ENCODE measurements at places on chromosomes 4 and X.
A peak's percentile ranks its signal among the peaks of the same experiment; 100 is the strongest.

- H3K4me1 ChIP-seq = peaks cover 9% of the 10 kb centered on the region
- no peak for DNase-seq
- no peak overlapping the region for H3K4me3 ChIP-seq
- H3K36me3 ChIP-seq = no peaks in the 10 kb centered on the region
Measured at GRCh38 chr4:88989990-88990389, 67.0 kb downstream of the FAM13A start.

DNA sequence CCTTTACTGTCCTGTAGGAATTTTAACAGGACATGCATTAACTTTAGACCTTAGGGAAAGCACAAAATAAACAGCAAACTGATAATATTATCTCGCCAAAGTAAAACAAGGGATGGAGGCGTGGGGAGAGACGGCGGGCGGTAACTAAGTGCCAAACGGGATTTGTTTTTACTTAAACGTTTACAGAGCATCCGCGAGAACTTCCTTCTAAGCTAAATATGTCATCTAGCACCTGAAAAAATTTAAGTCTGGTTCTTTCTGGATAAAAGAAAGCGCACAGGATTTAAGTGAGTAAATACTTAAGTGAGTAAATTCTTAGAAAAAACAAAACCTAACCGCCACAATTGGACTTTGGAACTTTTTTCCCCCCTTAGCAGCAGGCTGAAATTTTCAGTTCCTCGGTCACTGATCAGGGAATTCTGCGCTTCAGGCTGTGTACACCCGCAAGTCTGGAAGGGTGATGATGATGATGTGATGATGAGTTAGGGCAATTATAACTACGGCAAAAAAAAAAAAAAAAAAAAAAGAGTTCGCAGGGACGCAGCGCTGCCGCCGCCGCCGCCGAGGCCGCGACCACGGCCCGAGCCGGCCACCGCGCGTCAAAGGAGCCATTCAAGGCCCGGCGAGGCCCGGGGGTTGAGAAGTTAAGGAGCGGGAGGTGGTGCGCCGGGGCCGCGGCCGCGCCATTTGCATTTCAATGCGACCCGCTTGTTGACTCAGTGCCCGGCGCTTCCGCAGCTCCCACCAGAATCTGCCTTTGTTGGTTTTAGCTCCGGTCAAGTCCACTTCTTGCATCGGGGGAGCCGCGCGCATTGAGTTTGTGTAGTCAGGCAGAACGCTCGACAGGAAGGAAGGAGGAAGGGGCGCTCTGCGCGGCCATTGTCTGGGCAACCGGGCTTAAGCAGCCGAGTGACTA is 108.8 kb downstream of the SPRY1 start:
- H3K27me3 ChIP-seq = no peaks in the 10 kb centered on the region
- H3K4me3 ChIP-seq = peak overlapping the region; percentile 54
- peaks cover 6% of the 10 kb centered on the region for H3K4me1 ChIP-seq
- DNase-seq = peak; percentile 57
- H3K36me3 ChIP-seq = no peaks in the 10 kb centered on the region

DNA sequence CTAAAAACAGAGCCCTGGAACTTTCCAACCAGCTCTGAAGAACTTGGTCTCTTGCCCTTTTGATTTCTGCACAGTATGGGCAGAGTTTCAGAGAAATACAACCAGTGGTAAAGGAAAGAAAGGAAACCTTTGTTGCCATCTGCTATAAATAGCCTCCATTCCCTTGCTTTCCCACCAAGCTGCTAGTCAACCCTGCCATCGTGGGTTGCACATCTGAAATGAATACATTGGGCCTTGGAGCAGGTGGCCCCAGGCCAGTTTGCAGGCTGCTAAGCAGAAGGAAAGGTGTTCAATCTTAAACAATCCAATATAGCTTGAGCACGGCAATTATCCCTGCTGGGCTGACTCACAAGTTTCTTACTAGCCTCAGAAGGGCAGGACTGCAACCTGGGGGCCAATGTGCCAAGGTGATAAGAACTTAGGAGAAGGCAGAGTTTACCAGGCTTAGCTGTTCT is 142.5 kb downstream of the PPARGC1A start:
- DNase-seq = no peak
- no peaks in the 10 kb centered on the region for H3K27me3 ChIP-seq
- no peak overlapping the region for H3K4me3 ChIP-seq
- H3K36me3 ChIP-seq = no peaks in the 10 kb centered on the region

DNA sequence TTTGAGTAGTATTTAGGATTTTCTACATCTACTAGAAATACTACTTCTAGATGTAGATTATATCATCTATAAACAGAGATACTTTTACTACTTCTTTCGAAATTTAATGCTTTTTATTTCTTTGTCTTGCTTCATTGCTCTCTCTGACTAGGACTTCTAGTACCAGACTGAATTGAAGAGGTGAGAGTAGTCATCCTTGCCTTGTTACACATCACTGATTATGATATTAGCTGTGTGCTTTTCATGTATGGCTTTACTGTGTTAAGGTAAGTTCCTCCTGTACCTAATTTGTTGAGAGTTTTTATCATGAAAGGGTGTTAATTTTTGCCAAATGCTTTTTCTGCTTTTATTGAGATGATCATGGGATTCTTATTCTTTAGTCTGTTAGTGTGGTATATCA is 19.6 kb upstream of the IL2 start:
- no peak overlapping the region for H3K27ac ChIP-seq
- H3K36me3 ChIP-seq = no peaks in the 10 kb centered on the region
- no peaks in the 10 kb centered on the region for H3K4me1 ChIP-seq

GRCh38 chrX:70826715-70827114 is 81.8 kb downstream of the TEX11 start:
- H3K4me3 ChIP-seq = no peak overlapping the region
- H3K27ac ChIP-seq = no peak overlapping the region
- no peak for DNase-seq
- H3K4me1 ChIP-seq = no peaks in the 10 kb centered on the region
- H3K36me3 ChIP-seq = no peaks in the 10 kb centered on the region

- no peaks in the 10 kb centered on the region for H3K36me3 ChIP-seq
- H3K4me1 ChIP-seq = peaks cover 5% of the 10 kb centered on the region
- no peak overlapping the region for H3K4me3 ChIP-seq
- H3K27me3 ChIP-seq = no peaks in the 10 kb centered on the region
- H3K27ac ChIP-seq = no peak overlapping the region
Measured at GRCh38 chrX:96979766-96980165, 96.1 kb downstream of the RPA4 start.

DNA sequence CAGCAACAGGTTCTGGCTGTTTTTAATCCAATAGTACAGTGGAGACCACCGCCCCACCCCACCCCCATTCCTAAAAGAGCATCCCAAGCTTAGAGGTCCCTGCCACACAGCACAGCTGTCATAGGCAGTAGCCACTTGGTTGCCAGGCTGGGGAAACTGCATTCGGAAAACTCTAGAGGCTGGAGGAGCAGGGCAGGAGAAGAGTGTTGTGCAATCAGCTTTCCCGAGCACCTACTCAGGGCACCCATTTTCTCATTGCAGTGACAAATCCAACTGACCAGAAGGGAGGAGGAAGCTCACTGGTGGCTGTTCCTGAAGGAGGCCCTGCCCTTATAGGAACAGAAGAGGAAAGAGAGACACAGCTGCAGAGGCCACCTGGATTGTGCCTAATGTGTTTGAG is 1.1 kb downstream of the CXCL1 start:
- H3K4me3 ChIP-seq = peak overlapping the region; percentile 77
- H3K4me1 ChIP-seq = peaks cover 11% of the 10 kb centered on the region
- H3K36me3 ChIP-seq = no peaks in the 10 kb centered on the region
- no peaks in the 10 kb centered on the region for H3K27me3 ChIP-seq
- no peak overlapping the region for H3K27ac ChIP-seq
- DNase-seq = no peak

GRCh38 chr4:117784266-117784665 is 250.0 kb upstream of the NDST3 start:
- H3K4me1 ChIP-seq = no peaks in the 10 kb centered on the region
- DNase-seq = no peak
- no peak overlapping the region for H3K27ac ChIP-seq
- H3K36me3 ChIP-seq = no peaks in the 10 kb centered on the region
- no peak overlapping the region for H3K4me3 ChIP-seq

GRCh38 chr4:139666735-139667281 is 1.2 kb downstream of the MGST2 start:
- H3K27me3 ChIP-seq = no peaks in the 10 kb centered on the region
- H3K36me3 ChIP-seq = peaks cover 2% of the 10 kb centered on the region
- peak overlapping the region; percentile 57 for H3K4me3 ChIP-seq
- DNase-seq = peak; percentile 45
- peak overlapping the region; percentile 76 for H3K27ac ChIP-seq
- peaks cover 40% of the 10 kb centered on the region for H3K4me1 ChIP-seq

DNA sequence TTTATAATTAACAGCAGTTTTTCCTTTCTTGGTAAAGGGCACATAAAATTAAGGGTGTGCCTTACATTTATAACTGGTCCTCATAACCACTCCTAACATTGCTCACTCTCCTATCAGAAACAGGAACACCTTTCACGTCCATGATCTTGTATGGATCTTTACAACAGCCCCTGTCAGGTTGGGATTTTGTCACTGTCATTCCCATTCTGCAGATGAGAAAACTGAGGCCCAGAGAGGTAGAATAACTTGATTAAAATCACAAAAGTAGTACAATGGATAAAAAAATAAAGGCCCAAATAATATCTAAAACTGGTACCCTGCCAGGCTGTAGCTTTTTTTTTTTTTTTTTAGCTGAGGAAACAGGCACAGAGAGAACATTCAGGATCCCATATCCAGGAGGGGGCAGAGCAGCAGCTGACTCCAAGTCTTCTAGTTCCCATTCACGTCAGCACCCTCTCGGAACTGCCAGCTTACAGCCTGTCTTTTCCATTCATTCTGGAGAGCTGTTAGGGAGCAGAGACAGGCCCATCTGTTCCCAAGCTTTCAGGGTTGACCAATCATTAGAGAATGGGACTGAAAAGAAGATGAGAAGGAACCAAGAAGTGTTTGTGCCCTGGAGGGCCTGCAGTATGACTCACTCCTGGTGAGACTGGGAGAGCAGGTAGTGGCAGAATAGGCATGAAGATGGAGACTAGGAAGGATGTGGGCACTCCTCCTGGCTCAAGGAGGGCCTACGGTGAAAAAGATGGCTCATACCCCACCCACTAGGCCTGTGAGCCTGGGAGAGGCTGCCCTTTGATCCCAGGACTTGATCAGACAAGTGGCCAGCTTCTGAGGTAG is 7.3 kb downstream of the SUV39H1 start:
- peaks cover 15% of the 10 kb centered on the region for H3K36me3 ChIP-seq
- DNase-seq = no peak
- no peak overlapping the region for H3K27ac ChIP-seq
- H3K4me1 ChIP-seq = no peaks in the 10 kb centered on the region

DNA sequence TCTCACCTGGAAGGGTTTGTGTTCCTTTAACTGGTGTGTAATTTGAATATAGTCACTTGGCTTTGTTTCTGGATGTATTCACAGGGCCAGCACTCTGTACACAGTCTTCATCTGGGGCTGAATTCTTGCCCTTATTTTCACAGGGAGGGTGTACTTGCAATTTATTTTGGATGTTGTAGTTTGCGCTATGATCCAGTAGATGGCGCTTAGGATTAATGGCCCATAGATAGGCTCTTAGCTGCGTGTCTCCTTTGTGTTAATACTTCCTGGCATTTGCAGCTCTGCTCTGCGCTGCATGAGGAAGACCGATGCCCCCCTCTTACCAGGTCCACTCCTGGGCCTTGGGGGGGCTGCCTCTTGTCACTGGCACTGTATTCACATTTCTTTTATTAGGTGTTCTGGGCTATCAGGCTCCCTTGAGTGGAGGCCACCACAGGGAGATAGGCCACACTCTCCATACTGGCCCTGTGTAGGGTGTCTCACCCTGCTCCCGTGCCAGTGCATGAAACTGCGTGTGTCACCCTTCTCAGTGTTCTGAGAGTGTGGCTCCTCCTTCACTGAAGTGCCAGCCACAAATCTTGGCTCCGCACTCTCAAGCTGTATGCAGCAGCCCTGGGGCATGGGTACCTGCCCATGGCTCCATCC is 562.2 kb downstream of the ZIC3 start:
- no peak overlapping the region for H3K27ac ChIP-seq
- H3K36me3 ChIP-seq = no peaks in the 10 kb centered on the region
- no peaks in the 10 kb centered on the region for H3K27me3 ChIP-seq
- H3K4me1 ChIP-seq = no peaks in the 10 kb centered on the region

- DNase-seq = no peak
- no peaks in the 10 kb centered on the region for H3K27me3 ChIP-seq
- H3K27ac ChIP-seq = no peak overlapping the region
- H3K4me3 ChIP-seq = no peak overlapping the region
- H3K4me1 ChIP-seq = no peaks in the 10 kb centered on the region
Measured at GRCh38 chr4:107299646-107300045, 263.5 kb upstream of the DKK2 start.

GRCh38 chr4:88054901-88055300 is 47.5 kb downstream of the PKD2 start:
- no peak for DNase-seq
- H3K27ac ChIP-seq = no peak overlapping the region
- H3K27me3 ChIP-seq = no peaks in the 10 kb centered on the region
- peaks cover 2% of the 10 kb centered on the region for H3K36me3 ChIP-seq
- no peak overlapping the region for H3K4me3 ChIP-seq
- no peaks in the 10 kb centered on the region for H3K4me1 ChIP-seq

DNA sequence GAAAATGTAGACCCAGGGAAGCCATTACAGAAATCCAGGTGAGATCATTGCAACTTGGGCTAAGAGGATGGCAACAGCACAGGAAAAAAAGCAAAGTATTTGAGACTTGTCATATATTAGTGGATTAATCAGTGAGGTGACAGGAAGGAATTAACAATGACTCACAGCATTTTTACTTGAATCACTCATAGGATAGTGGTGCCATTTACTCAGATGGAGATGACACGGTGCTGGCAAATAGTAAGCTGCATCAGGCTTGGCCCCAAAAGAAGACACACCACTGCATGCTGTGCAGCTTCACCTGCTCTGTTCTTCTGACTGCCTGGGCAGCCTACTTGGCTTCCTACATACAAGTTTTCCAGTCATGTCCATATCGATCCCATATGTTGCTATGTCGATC is 144.8 kb downstream of the FRYL start:
- peaks cover 5% of the 10 kb centered on the region for H3K36me3 ChIP-seq
- H3K27ac ChIP-seq = no peak overlapping the region
- no peaks in the 10 kb centered on the region for H3K27me3 ChIP-seq
- peaks cover 22% of the 10 kb centered on the region for H3K4me1 ChIP-seq

DNA sequence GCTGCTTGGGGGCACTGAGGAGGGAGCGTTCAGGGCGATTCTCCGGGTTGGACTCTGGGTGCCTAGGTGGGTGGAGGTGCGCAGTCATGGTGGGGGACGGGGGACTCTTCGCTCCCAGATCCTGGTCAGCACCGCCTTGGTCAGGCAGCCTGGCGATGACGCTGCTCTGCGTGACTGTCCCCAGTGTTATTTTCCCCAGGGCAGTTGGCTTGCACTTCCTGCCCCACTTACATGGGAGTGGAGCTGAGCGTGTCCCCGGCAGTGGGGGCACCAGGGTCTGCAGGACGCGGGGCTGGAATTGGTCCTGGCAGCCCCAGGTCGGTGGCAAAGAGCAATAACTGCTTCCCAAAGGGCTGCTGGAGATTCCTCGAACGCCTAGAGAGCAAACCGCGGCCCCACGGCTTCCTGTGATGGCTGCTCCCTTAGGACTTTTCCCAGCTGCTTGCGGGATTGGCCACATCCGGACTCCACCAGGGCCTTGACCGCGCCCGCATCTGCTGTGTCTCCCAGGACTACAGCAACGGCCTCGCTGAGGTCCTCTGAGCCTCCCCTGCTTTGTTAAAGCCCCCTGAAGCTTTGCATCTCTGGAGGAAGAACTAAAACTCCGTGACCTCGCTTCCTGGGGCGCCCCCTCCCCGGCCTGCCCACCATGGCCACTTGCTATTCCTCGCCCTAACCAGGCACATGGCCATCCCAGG is 35.3 kb upstream of the GPR78 start:
- H3K27me3 ChIP-seq = peaks cover 5% of the 10 kb centered on the region
- H3K36me3 ChIP-seq = no peaks in the 10 kb centered on the region
- no peak for DNase-seq
- H3K4me1 ChIP-seq = no peaks in the 10 kb centered on the region

Data from heart left ventricle (tissue), 16 donors.